Amygdala (tissue), 56 donors: ENCODE measurements at places on chromosomes 16 and 17.
A peak's percentile ranks its signal among the peaks of the same experiment; 100 is the strongest.

DNA sequence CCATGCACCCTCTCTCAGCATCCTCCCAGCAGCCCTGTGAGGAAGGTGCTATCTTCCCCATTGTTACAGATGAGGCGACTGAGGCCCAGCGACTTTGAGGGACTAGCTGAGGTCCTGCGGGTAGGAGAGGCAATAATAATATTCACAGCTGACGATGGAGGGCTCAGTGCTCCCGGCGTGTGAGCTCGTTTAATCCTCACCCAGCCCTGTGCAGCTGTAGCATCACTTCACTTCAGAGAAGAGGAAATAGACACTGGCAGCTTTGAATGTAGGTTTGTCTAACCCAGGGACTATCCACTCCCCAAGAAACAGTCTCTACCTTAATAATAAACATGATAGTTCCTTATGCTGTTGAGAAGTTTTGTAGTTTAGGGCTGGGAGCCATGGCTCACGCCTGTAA is 21.6 kb downstream of the LASP1 start:
- DNase-seq = no peak

- no peak for DNase-seq
These were observed 6.4 kb upstream of the ARL2BP start for GRCh38 chr16:57238682-57239081.

- DNase-seq = no peak
These were observed 19.5 kb upstream of the RAP1GAP2 start for GRCh38 chr17:2776589-2777241.

GRCh38 chr17:8140065-8141029 is 11.9 kb downstream of the PER1 start:
- DNase-seq = no peak

GRCh38 chr16:86778978-86779377 is 200.6 kb downstream of the FOXL1 start:
- DNase-seq = no peak

DNA sequence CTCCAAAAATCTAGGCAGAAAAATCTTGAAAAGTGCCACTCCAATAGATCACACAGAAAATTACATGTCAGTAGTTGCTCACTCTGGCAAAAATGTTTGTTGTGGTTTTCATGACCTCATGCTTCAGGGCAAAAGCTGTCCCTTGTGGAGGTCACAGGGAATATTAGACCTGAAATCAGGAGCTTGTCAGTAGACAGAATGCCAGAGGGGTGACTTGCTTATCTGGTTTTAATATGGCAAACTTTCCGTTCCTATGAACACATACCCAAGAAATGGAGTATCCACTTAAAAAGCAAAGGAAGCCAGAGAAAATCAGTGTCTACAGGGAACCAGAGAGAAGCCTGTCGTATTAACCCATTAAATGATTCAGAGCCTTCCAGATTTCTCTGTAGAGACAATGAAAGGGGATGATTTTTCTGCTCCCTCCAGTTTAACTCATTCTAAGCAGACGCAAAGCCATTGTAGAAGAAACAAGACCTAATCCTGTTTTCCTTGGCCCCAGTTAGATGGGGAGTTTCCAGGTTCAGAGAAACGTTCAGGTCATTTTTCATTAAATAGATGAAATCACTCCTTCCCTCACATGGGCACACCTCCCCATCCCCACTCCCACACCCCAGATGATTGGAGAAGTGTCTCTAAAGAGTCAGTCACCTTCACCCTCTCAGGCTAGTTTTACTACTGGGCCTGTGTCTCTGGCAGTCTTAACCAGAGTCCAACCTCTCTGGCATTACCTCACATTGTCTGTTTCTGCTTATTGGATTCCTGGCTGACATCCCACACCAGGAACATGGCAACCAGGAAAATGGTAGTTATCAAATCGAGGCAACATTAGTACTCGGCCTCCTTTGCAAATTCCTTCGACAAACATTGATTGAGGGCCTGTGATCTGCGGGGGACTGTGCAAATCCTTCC is 6.0 kb downstream of the SOX9 start:
- no peak for DNase-seq

GRCh38 chr17:5410594-5411272 is 8.7 kb downstream of the NUP88 start:
- no peak for DNase-seq

GRCh38 chr16:49921791-49922456 is 66.0 kb upstream of the ZNF423 start:
- DNase-seq = peak; percentile 18

GRCh38 chr16:89453501-89454321 is 36.6 kb downstream of the ANKRD11 start:
- no peak for DNase-seq

DNA sequence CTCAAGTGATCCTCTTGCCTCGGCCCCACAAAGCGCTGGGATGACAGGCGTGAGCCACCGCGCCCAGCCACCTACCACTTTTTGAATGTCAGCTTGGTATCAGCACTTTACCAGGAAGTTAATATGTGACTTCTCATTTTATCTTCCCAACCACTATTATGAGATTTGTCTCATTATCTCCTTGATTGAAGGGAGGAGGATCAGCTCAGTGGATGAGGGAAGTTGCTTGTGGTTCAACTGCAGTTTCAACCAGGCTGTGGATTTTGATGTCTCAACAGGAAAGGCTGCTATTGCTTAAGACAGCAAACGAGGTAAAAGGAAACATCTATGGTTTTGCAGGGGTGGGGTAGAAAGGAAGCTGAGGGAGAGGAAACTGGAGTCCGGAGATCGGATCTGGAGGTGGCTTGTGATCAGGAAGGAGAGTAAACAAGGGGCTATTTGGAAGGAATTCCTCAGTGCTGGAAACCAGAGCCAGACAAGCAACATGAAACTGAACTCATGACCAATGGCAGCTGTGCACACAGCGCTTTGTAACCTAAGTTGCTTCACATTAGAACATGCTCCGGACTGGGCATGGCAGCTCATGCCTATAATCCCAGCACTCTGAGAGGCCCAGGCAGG is 180.5 kb downstream of the VPS53 start:
- no peak for DNase-seq

- DNase-seq = no peak
These were observed 6.0 kb upstream of the KRT38 start for GRCh38 chr17:41446806-41447205.

GRCh38 chr16:4378999-4379690 is 7.5 kb downstream of the VASN start:
- DNase-seq = no peak

DNA sequence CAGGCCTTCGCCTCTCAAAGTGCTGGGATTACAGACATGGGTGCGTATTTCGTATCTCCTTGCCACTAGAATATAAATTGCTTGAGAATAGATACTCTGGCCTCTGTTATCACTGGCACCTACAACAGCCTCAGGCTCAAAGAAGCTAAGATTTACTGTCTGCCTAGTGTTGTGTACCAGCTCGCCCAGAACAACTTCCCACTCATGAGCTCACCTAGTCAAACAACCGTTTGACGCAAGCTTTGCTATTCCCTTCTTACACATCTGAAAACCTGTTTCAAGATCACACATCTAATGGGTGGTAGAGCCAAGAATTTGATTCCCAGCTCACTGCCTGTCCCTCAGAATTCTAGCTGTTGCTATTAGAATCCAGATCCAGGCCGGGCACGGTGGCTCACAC is 24.4 kb downstream of the MIS12 start:
- no peak for DNase-seq

- DNase-seq = no peak
These were observed 998 bp upstream of the TMEM11 start for GRCh38 chr17:21214777-21215541.

GRCh38 chr17:56630202-56630601 is 36.7 kb downstream of the NOG start:
- DNase-seq = no peak

DNA sequence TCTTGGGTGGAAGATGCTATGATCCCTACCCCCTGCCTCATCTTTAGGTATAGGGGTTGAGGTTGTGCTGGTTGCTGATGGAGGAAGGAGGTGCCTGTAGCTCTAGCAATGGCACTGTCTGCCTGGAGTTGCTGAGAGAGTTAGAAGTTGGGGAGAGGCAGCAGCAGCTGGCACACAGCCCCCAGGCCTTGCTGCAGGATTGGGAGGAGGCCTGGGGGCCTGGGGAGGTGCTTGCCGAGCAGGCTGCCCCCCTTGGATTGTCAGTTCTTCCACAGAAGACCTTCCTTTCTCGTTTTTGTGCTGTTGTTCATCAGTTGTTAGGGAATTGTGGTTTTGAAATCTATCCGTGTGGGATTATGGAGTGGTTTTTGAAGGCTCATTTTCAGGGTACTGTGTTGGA is 52.9 kb downstream of the SEC14L1 start:
- DNase-seq = no peak

DNA sequence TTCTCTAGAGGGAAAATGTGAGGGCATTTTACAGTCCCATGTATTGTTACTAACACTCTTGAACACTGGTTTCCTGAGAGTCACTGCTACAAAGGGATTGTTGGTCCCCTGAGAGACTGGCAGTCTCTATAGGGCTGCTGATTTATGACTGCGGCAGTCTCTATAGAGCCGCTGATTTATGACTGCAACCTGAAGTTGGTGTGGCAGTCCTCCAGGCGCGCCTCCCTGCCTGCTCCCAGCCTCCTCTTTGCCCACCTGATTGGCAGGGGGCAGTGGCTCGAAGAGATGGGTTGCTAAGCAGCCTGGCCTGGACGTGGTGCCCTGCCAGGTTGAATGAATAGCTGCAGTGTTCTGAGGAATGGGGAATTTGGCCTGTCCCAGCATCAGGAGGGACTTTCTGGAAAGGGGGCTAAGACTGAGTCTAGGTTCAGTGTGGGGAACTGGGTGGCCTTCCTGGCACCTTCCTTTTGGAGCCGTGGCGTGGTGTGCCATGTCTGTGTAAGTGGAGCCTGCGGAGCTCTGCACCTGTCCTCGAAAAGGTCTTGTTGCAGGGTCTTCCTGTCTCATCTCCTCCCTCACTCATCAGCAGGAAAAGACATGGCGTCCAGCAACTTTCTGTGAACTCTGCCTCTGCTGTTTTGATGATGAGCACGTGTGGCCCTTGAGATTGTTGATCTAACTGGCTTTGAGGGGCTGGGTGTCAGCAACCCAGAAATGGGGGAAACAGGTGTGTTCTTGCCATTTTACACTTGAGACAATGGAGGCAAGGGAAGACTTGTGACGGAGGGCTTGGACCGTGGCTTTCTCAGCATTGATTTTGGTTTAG is 24.9 kb downstream of the SAP30BP start:
- no peak for DNase-seq

GRCh38 chr16:21727344-21727743 is 63.6 kb downstream of the OTOA start:
- no peak for DNase-seq

GRCh38 chr16:27531826-27532800 is 17.6 kb downstream of the GTF3C1 start:
- no peak for DNase-seq

- DNase-seq = no peak
These were observed 51.0 kb upstream of the MARCHF10 start for GRCh38 chr17:62859146-62859545.

DNA sequence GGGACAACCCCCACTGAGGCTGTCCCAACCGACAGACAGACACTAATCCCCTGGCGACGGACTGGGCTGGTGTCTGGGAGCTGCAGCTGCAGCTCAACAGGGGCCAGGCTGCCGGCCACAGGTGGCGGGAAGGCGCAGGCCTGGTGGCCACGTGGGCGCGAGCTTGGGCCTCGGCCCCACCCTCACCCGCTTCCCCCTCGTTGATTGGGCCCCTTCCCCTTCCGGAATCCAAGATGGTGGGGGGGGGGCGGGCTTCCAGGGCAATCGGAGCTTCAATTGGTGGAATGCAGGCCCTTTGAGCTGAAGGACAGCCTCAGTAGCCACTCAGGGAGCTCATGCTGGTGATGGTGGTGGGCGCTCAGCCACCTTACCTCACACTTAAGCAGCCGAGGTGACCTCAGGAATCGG is 8.7 kb upstream of the TBX4 start:
- DNase-seq = no peak

GRCh38 chr17:55681342-55681700 is 41.3 kb downstream of the TMEM100 start:
- no peak for DNase-seq

DNA sequence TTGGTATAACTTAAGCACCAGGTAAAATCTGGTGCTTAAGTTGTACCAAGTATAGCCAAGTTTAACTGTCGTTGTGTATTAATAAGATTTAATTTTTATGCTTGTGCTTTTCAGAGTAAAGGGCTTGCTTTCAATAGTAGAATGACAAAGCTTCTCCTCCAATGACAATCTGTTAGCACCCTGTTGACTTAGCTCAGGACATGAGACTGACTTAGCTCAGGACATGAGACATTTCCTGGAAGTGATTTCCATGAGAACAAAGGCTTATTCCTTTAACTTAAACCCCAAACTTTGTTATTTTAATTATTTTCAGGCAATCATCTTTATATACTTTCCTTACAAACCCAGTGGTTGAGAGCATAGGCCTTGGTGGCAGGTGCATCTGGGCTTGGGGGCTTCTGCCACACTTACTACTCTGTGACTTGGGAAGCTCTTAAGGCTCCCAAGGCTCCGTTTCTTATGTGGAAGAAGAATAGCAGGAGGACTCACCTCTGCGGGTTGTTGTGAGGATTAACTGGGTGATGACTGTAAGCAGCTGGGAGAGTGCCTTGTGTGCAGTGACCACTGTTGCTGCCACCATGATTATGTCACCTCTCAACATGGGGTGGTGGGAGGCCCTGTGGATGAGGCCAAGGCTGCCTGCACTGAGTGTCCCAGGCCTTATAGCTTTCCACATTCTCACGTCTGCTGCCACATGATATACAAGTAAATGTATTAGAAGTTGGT is 59.4 kb upstream of the CMIP start:
- no peak for DNase-seq

- DNase-seq = no peak
These were observed 314.0 kb upstream of the KCNJ16 start for GRCh38 chr17:69761011-69761410.

DNA sequence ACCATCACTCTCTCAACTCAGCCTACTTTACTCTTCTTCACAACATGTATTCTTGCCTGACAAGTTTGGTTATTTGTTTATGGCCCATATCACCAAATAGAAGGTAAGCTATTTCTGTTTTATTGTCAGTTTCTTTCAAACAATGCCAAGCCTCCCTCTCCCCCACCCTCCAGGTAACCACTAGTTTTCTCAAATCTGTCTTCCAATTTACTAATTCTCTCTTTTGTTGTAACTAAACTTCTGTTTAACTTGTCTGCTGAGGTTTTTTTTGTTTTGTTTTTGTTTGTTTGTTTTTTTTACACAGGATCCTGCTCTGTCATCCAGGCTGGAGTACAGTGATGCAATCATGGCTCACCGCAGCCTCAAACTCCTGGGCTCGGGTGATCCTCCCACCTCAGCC is 34.9 kb downstream of the CHCT1 start:
- no peak for DNase-seq
